ENCODE measurements at places on chromosomes 5 and 9.

GRCh38 chr5:172648013-172648381 is 6.9 kb downstream of the NEURL1B start:
- DNase-seq: no peak

GRCh38 chr9:122191584-122191983 is 31.9 kb downstream of the MORN5 start:
- DNase-seq: no peak

- no peak for DNase-seq
These were observed 296.9 kb downstream of the FAM170A start for GRCh38 chr5:119926301-119926700.

- no peak for DNase-seq
These were observed 97.9 kb downstream of the CACNA1B start for GRCh38 chr9:137975527-137975913.

DNA sequence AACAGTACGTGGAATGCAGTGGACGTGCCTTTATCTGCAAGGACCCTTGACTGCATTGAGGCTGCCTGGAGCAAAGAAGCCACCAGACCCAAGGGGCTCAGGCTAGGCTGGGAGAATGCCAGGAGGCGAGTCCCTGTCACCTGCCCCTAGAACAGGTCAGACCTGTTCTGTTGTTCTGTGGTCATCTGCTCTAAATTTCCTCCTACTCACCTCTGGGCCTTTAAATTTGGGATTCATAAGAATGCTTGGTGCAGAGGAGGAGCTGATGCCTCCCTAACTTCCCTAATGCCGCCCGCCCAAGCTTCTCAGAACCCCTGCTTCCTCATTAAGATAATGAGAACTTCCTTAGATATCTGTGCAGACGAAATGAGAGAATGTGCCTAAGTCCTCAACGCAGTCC is 32.0 kb downstream of the DAPK1 start:
- no peak for DNase-seq

DNA sequence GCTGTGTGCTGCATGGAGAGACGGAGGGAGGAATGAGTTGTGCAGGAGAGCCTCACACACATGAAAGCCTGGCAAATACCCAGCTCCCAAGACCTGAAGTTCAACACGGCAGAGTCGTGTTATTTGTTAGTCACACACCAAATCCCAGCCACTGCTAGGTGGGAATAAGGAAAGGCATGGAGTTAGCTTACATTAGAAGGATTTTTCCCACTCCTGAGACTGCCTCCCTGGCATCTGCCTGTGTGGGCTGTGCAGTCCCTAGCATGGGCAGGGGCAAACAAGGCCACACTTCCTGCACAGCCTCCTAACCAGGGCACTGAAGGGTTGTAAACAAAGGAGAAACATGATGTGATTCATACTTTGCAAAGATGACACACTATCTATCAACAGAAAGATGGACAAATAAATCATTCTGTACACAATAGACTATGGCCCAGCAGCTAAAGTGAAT is 306.8 kb downstream of the SPOCK1 start:
- no peak for DNase-seq

DNA sequence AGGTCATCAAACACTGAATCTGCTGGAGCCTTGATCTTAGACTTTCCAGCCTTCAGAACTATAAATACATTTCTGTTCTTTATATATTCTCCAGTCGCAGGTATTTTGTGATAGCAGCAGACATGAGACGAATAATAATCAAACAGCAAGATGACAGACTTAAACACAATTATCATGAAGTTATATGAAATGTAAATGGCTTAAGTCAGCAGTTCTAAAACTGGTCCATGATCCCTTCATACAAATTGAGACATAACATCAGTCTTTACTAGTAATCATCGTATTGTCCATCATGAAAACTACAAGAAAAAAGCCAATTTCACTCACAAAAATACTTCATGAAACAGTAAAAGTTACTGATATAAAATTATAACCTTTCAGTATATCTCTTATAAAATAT is 101.8 kb downstream of the ZDHHC21 start:
- DNase-seq: no peak

DNA sequence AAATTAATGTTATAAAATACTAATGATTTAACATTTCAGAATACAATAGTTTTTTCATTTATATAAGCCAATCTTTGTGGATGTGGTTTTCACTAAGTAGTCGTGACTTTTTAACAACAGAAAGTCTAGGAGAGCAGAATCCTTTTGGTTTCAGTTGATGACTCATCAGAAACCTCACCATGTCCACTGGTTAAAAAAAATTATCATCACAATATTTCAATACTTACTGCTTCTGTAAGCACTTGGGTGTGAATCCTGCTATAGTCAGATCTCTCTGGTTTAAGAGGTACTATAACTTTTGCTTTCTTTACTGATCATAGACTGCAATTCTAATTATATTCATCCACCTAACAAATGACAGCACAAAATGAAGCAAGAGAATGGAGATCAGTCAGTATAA is 77.2 kb downstream of the MRPS30 start:
- no peak for DNase-seq

DNA sequence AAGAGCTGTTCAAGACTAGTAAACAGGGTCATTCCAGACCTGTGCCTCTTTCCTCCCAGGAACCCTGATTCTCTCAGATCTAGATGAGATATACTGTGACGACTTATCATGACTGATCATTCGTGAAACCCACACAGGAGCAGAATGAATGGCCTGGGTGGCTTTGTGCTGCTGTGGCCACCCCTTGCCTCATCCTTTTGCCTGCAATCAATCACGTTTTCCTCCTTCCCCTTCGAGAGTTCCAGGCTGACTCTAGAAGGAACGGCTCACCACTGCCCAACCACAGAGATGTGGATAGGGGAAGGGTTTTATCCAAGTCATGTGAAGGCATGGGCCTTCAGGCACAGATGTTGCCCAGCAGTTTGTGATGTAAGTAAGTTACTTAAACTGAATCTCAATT is 5.8 kb downstream of the ANXA6 start:
- no peak for DNase-seq

DNA sequence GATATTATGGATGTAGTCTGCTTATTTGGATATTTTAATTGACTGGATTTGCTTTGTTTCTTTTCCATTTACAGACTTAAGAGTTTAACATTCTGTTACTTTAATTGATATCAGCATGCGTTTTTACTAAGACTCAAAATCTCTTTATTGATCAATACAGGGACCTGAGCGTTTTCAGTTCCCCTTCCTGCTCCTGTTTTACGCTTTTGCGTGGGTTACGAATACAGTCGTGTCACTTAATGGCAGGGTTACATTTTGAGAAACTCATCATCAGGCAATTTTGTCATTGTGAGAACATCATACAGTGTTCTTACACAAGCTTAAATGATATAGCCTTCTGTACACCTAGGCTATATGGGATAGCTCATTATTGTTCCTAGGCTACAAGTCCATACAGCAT is 65.2 kb downstream of the PBX3 start:
- no peak for DNase-seq

- DNase-seq: no peak
These were observed 156.5 kb upstream of the SGCD start for GRCh38 chr5:156170351-156170961.

GRCh38 chr5:96256795-96257470 is 176.1 kb downstream of the PCSK1 start:
- no peak for DNase-seq

- no peak for DNase-seq
These were observed 431.0 kb upstream of the MEF2C start for GRCh38 chr5:89313804-89314588.

- no peak for DNase-seq
These were observed 19.6 kb downstream of the PRUNE2 start for GRCh38 chr9:76886318-76886717.

- DNase-seq: no peak
These were observed 32.5 kb upstream of the SYNPO start for GRCh38 chr5:150607991-150608390.

- no peak for DNase-seq
These were observed 165.6 kb downstream of the MACROH2A1 start for GRCh38 chr5:135233477-135233876.

GRCh38 chr9:2414465-2414864 is 207.1 kb upstream of the VLDLR start:
- DNase-seq: no peak

DNA sequence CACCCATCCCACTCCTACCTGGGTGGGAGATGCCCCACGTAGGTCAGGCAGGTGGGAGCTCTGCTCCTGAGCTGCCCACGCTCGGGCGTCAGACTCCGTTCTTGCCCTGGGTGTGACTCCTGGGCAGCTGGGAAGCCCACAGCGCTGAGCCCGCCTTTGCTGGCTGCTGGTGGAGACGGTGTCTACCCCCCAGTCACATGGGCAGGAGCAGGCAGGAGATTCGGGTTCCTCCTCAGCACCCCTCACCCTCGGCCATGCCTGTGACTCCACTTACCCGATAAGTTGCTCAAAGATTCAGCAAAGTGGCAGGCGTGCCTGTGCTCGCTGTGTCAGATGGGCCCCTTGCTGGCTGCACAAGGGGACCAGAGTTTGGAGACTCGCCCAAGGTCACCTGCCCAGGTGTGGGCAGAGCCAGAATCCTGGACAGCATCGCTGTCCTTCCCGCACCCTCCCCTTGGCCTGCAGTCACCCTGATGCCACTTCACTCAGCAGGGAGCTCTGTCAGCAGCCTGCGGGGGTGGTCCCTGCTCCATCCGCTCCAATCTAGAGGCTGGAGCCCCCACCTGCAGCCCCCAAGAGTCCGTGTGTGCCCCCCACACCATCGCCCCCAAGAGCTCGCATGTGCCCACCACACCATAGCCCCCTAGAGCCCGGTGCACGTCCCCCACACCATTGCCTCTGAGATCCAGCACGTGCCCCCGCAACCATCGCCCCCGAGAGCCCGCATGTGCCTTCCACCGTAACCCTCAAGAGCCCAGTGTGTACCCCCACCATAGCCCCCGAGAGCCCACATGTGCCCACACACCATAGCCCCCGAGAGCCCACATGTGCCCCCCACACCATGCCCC is 4.2 kb downstream of the LCN1 start:
- DNase-seq: no peak

- DNase-seq: no peak
These were observed 311.3 kb upstream of the GRIN3A start for GRCh38 chr9:102049586-102050246.

DNA sequence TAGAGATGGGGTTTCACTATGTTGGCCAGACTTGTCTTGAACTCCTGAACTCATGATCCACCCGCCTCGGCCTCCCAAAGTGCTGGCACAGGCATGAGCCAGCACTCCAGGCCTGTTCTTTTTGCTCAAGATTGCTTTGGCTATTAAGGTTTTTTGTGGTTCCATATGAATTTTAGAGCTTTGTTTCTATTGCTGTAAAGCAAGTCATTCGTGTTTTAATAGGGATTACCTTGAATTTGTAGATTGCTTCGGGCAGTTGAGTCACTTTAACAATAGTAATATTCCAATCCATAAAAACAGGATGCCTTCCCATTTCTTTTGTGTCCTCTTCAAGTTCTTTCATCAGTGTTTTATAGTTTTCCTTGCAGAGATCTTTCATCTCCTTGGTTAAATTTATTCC is 22.1 kb downstream of the C6 start:
- no peak for DNase-seq

GRCh38 chr9:136407911-136408310 is 2.5 kb downstream of the ENTR1 start:
- DNase-seq: no peak

DNA sequence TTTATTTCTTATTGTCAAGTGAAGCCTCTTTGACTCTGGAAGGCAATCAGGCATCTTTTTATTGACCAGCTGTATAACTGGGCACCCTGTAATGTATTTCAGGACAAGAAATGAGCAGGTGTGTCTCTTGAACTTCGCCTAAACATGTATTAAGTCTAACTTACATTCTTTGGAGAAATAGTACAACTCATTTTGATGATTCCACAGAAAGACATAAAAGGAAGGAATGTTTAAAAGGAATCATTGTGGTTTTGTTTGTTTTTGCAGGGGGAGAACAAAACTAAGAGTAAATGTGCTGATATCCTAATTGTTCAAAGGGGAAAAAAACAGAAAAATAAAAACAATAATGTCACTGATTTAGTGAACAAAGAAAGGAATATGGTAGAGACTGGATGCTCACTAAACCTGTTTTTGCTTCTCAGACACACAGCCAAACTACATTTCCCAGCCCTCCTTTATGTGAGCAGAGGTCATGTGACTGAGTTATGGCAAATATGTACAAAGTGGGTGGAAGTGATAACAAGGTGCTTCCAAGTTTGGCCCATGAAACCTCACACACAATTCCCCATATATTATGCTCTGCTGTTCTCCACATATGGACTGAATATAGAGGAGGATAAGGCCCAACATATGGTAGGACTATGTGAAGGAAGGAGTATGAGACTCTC is 150.6 kb upstream of the ACOT12 start:
- no peak for DNase-seq

Data from progenitor cell of endocrine pancreas (in vitro differentiated cells).